GM23338 (cell line): ENCODE measurements at places on chromosomes 3 and 15.

DNA sequence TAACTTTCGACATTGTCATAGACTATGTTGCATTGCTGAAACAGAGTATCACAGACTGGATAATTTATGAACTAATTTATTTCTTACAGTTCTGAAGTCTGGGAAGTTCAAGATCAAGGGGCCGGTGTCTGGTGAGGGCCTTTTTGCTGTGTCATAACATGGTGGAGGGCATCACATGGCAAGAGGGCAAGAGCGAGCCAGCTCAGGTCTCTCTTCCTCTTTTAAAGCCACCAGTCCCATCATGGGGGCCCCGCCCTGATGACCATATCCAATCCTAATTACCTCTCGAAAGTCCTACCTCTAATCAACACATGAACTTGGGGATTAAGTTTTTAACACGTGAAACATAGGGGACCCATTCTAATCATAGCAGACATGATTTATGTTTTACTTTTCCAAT, 33.5 kb upstream of the DCUN1D1 start:
- no peak for DNase-seq

DNA sequence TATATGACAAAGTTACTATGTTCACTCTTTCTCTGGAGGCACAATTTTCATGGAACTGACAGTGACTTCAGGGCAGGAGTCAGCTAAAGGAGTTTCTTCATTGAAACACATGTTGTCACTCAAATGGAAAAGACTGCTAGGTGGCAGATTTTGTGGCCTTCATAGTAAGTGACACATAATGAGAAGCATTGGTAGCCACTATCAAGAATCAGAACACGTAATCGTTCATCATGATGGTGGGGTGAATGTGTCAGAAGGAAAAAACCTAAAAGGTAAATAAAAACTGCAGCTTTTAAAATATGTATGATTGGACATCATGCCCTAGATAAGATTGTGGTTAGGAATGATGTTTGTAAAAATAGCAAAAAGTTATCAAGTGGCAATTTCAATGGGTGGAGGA, 1491.0 kb downstream of the SI start:
- no peak for DNase-seq

DNA sequence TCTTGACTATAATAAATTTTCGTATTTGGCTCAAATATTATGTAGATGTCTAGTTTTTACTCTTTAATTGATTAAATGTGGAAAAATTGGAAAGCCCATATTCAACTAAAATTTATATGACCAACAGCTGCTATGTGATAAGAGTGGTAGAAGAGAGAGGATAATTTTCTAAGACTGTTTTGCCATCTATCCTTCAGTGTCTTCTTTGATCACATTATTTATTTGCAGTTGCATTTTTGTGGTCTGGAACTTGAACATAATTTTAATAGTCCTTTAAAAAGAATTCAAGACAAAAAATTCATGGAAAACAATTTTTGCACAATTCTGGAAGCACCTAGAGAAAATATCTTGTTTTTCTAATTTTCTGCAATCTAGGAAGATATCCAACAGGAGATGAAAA, 213.3 kb upstream of the THBS1 start:
- DNase-seq = no peak

GRCh38 chr15:90376789-90377188, 11.3 kb upstream of the IQGAP1 start:
- DNase-seq = no peak

GRCh38 chr3:8525893-8526292, 24.3 kb downstream of the LMCD1 start:
- DNase-seq = no peak

- no peak for DNase-seq
Measured at GRCh38 chr3:45626096-45626887, 31.7 kb downstream of the LIMD1 start.

DNA sequence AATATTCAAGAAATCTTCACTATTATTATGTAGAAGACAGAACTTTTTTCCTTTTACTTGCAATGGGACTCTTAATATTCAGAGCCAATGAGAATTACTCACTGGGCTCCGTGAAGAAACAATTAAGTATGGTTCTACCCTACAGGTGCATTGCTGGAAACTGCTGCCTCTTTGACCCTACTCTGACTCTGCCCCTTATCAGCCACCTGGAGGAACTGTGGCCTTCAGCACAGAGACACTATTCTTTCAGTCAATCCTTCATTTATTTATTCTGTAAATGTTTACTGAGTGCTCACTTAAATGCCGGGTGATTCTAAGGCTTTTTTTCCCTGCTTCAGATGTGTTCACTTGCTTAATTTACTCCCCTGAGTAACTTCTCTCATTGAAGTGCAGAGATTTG, 163.2 kb downstream of the SYNPR start:
- DNase-seq = no peak
